Activated T-cell treated with anti-CD3 and anti-CD28 coated beads, Interleukin-2, amount 50 U/mL, for 1 hour (primary cell): ENCODE measurements at places on chromosomes 4 and X.

DNA sequence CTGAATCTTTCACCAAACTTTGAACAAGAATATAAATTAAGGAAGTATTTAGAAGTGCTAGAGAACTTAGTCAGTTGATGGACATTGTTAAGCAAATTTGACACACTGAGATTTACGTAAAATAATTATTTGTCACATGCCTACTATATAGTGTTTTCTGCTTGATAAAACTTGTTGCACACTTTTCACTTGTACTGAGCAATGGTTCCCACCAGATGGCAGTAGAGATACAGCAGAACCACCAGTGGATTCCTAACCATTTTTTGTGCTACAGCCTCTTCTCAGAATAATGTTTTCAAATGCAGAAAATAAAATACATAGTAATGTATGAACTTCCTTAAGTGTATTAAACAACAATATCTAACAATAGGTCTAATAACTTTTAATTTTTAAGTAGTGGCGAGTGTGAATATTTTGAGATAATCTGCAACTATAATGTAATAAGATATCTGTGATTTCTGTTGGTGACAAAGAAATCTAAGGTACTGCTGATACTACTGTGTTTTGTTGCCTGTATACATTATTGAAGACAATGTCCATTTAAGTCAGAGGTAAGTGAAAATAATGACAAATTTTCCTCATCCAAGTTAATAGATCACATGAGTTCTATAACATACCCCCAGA is 81.2 kb downstream of the APOOL start:
- no peak for DNase-seq

GRCh38 chr4:32470087-32470585 is 1750.0 kb downstream of the PCDH7 start:
- DNase-seq: no peak

DNA sequence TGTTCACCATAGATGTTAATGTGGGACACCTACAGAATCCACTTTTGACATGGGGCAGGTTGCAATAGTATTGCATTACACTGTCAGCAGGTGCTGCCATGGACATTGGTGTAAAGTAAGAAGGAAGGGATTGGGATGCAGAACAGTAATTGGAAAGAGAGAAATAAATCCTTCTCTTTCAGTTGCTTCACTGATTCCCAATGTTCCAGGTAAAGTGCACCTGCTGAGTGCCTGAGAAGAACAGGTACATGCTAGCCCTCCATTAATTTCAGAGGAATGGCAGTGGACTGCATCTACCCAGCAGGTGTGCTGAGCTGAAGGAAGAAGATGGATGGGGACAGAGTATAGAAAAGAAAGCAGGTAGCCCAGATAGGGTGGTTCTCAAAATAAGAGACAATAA is 248.5 kb downstream of the TENM3 start:
- no peak for DNase-seq

GRCh38 chrX:74520291-74520690 is 94.1 kb downstream of the RLIM start:
- DNase-seq: no peak

- no peak for DNase-seq
Measured at GRCh38 chr4:100843910-100844309, 326.1 kb upstream of the EMCN start.

DNA sequence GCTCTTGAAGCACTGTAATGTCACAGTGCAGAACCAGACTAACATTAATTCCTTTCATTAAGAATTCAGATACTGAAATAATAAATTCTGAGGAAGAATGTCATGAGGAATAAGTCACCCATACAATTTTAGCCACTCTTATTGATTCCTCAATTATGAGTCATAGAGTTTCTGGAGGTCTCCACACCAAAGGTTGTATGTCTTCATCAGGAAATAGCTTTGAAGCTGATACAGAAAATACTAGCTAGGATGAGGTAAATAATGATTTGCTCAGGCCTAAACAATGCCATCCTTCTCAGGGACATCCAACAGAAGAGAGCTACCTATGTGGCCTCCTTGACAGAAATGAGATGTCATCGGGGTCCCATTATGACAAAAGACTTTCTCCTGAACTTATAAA is 238.8 kb downstream of the OR13H1 start:
- DNase-seq: no peak

GRCh38 chr4:88429401-88429800 is 27.5 kb upstream of the HERC5 start:
- DNase-seq: no peak

DNA sequence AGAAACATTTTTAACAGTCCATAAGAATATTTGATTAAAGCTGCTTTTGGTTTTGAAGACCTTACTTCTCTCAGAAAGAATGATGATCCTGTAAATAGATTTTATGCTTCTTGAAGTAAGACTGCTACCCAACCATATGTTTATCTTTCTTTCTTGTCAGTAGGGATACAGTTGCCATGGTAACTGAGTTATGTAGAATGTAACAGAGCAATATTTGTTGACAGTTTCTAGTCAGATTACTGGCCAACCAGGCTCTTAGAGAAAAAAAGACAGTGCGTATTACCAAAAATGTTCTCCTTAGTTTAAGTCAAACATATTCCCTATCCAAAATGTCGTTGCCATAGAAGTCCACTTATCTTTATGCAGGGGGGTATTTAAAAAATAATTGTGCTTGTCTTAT is 456.8 kb downstream of the PRR32 start:
- no peak for DNase-seq

DNA sequence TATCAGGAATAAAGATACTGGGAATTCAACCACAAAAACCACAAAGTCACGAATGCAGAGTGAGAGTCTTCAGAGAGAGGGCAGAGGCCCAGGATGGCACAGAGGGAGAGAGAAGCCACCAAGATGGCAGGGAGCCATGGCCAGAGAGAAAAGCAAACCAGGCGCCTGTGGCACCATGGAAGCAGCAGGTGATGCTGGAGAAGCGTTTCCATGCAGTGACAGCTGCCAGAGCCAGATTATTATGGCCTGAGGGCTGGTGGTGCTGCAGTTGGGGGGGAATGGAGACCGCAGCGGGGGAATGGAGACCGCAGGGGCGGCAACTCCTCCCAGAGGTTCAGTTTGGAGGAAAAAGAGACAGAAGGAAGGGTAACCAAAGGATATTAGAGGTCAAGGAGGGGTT is 5.8 kb downstream of the TAFAZZIN start:
- no peak for DNase-seq

DNA sequence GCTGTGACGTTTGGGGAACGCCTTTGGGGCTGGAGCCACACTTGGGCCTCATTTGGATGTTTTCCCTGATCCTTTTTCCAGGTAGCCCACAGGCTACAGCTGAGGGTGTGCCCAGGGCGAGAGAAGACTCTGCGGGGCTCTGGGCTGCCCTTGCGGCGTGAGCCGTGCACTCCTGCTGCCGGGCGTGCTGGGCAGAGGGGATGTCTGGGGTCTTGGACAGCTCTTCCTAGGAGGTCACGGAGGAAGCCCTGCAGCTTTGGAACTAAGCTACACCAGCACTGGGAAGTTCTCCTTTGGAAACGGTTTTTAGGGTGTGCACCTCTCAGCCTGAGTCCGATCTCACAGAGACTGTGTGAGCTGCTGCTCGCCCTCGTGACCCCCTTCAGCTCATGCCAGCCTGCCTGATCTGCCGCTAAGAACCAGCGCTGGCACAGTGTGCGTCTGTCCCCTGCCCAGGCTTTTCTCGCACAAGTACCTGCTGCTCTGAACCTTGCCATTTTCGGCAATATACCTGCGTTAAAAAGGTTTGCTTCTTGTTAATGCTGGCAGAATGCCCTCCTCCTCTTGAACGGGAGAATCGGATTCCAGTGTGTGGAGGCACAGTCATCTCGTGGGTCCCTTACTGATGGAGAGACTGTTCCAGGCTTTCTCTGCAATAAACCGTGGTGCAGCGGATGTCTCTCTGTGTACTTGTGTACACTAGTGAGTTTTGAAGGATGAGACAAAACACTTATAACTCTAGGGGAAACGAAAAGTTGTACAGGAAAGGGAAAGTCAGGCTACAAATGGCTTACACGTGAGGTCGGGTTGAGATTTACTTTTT is 14.3 kb downstream of the MSANTD1 start:
- DNase-seq: no peak

- no peak for DNase-seq
Measured at GRCh38 chrX:12779534-12779933, 11.7 kb upstream of the PRPS2 start.

DNA sequence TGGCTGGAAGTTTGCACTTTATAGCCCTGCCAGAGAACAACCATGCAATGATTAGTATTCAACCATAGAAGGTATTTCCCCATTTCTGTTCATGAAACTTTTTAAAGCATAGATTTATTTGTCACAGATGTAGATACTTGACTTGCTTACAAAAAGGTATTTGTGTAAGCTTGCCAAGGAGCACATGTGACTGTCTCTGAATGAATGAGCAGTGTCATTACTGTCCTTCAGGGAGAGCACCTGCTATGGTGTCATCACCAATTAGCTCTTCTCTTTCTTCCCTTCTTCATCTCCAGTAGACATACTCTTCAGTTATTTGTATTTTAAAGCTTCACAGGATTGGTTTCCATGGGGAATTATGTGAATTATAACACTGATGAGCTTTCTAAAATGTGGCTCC is 1064.7 kb upstream of the GRIA3 start:
- no peak for DNase-seq

GRCh38 chr4:90824266-90825150 is 697.3 kb downstream of the CCSER1 start:
- DNase-seq: no peak

- DNase-seq: no peak
Measured at GRCh38 chr4:99945718-99946355, 581 bp downstream of the DNAJB14 start.

DNA sequence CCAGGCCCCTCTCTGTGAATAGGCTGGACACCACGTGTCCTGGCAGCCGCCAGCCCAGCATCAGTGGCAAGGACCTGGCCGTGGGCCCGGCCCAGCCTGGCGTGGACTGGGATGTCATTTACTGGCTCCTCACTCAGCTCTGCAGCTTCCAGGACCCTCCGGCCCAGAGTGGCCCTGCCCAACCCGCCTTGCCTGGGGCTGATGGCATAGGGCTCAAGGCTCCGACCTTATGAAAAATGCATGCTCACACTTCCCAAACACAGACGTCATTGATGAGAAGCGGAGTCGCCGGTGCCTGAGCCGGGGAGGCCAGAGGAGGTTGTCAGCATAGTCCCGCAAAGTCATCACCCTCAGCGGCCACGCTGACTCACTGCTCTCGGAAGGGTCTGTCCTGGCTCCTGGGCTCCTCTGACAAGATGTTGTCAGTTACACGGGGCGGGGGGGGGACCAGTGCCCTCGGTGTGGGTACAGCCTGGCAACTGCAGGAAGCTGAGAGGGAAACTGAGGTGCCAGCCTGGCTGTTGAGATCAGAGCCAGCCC is 14.3 kb downstream of the CFAP99 start:
- no peak for DNase-seq

DNA sequence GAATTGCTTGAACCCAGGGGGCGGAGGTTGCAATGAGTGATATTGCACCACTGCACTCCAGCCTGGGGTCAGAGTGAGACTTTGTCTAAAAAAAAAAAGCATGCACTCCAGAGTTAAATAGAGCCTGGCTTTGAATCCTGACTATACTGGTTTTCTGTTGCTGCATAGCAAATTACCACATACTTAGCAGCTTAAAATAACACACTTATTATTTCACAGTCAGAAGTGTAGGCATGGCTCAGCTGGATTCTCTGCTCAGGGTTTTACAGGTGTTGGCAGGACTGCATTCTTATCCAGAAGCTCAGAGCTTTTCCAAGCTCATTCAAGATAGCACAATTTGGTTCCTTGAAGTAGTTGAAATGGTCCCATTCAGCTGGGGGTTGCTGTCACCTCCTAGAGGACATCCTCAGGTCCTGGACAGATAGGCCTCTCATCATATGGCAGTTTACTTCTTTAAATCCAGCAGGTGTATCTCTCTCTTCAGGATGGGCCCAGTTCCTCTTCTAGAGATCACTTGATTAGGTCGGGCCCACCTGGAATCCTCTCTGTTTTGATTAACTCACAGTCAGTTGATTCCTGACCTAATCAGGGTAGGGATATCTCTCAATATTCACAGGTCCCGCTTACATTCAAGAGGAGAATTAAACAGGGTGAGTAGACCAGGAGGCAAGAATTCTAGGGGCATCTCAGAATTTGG is 26.8 kb downstream of the DOCK11 start:
- DNase-seq: no peak

- DNase-seq: no peak
Measured at GRCh38 chr4:118683513-118683912, 1.7 kb upstream of the METTL14 start.

GRCh38 chr4:114599903-114600552 is 1.4 kb downstream of the UGT8 start:
- DNase-seq: no peak

- DNase-seq: no peak
Measured at GRCh38 chr4:17619416-17620105, 5.1 kb downstream of the MED28 start.

- peak; percentile 20 for DNase-seq
Measured at GRCh38 chr4:139735381-139736273, 70.0 kb downstream of the MGST2 start.

DNA sequence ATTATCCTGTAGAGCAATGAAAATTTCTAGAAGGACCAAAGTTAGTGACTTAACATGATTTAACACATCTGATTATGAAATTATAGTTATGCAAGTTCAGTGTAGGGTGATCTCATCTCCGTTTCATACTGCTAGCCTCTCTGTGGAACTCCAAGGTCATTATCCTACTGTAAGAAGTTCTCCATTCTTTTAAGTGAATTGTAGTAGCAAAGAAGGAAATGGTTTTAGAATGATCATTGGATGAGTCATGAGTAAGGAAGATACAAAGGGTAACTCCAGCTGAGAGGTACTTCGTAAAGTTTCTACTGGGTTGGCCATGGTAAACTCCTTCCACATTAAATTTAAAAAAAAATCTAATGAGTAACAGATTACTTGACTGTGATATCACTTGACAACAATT is 215.0 kb upstream of the GIMD1 start:
- no peak for DNase-seq

DNA sequence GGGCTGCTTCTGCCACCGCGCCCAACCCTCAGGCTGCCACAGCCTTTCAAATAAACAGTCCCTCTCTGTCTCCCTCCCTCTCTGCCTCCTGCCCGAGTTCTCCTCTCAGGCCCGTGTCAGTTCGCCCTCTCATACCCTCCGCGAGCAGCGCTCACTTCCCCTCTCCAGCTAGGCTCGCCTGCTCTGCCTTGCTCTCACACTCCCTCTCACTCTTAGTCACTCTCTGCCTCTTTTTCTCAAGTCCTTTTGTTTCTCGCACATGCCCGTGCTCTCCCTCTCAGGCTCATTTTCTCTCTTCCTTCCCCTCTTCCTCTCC is 3.2 kb downstream of the EFNB1 start:
- DNase-seq: peak; percentile 19

- DNase-seq: no peak
Measured at GRCh38 chr4:174005422-174005821, 278.0 kb downstream of the FBXO8 start.
